ENCODE measurements at places on chromosomes 2 and 18. TPM values are rescaled to one million over a fixed set of nuclear protein-coding genes. Genes with fewer than 3 reads are reported as not detected.

GRCh38 chr2:12277241-12278034 lies 439.3 kb upstream of the TRIB2 start:
- DNase-seq, result no peak

Gene C18orf54
- 7.2 TPM for total RNA-seq

Gene CFAP53
- 0.23 TPM for total RNA-seq

DNA sequence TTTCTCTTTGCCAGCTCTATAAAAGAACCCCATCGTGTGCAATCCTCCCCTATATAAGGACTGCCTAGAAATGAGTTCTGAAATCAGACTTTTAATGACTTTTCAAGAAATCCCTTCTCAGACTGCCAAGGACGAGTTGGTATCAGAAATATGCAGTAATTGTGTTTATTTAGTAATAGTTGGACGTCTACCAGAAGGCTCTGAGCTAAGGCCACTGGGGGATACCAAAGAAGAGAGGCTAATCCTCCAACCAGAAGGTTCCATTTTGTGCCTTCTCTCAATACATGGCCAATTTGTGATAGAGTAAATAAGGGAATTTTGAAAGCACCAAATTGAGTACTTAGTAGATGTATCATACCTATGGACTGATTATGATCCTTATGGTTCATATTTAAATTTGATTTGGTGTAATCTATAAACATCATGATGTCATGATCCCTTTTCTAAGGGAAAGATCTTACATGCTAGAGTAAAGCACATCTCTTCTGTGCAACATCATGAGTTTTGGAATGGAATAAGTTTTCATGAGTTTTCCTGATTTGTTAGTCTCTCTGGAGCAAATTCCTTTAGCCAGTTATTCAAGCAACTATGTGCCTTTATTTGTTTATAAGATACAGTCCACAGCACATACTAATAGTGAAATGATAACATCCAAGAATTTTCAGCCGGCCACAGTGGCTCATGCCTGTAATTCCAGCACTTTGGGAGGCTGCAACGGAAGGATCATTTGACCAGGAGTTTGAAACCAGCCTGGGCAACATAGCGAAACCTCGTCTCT lies 82.2 kb upstream of the LTBP1 start:
- no peak for DNase-seq

DNA sequence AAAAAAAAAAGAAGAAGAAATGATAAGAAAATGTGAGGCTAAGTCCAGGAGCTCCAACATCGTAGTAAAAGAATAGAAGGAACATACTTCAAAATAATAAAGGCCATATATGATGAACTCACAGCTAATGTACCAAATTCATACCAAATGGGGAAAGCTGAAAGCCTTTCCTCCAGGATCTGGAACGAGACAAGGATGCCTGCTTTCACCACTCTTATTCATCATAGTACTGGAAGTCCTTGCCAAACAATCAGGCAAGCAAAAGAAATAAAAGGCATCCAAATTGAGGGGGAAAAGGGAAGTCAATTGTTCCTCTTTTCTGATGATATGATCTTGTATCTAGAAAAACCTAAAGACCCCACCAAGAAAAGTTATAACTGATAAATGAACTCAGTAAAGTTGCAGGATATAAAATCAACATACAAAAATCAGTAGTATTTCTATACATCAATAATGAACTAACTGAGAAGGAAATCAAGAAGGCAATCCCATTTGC lies 170.6 kb downstream of the METTL4 start:
- DNase-seq, result no peak

DNA sequence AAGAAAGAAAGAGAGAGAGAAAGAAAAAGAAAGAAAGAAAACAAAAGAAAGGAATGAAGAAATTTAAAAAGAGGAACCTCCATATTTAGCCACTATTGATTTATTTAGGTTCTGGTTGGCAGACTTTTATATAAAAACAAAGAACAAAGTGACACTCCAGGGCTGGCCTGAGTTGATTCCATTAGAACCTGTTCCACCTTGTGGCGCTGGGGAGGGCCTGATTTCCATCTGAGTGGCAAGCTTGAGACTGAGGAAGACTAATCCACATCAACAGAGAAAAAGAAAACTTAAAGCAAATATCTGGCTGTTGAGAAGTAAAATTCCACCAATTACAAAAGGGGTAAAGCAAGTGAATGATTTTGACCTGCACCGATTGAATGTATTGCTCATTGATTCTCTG lies 345.3 kb downstream of the EN1 start:
- no peak for DNase-seq

Gene TNFRSF11A
- 0.16 TPM for total RNA-seq

- DNase-seq, result no peak
Measured at GRCh38 chr2:239815671-239816070, 209.5 kb downstream of the NDUFA10 start.

- DNase-seq, result no peak
Measured at GRCh38 chr2:119753930-119754321, 5.8 kb upstream of the PTPN4 start.

Gene CTIF
- 19.9 TPM for total RNA-seq

Data from Caco-2 (cell line).